M059J (cell line): ENCODE measurements at places on chromosomes 1 and 21.
A peak's percentile ranks its signal among the peaks of the same experiment; 100 is the strongest.

DNA sequence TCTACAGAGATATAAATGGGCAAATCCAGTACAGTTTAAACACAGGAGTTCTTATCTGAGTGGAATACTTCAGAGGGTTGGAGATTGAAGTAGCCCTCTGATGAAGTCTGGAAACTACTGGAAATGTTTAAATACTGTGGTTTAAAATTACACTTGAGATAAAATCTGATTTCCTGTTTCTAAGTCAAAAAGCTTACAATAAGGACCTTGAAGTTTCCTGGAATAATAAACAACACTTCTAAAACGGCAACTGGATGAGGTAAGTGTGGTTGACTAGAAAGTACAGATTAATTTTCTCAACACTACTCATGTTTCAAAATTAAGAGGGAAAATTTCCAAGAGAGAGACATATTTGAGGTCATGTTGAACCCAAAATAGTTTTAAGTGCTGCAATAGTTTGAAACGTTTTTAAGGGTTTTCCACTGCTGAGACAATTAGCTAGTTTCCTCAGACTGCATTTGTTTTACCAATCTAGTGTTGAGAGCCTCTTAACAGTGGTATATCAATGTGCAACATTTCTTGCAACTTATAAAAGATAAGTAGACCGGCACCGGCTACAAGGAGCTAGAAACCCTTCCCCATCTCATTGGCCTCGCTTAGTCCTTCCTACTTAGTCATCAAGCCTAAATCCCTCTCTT, 27.4 kb downstream of the KCNA3 start:
- DNase-seq = peak; percentile 83

- peak; percentile 45 for DNase-seq
Measured at GRCh38 chr1:155977690-155978324, 540 bp downstream of the ARHGEF2 start.

DNA sequence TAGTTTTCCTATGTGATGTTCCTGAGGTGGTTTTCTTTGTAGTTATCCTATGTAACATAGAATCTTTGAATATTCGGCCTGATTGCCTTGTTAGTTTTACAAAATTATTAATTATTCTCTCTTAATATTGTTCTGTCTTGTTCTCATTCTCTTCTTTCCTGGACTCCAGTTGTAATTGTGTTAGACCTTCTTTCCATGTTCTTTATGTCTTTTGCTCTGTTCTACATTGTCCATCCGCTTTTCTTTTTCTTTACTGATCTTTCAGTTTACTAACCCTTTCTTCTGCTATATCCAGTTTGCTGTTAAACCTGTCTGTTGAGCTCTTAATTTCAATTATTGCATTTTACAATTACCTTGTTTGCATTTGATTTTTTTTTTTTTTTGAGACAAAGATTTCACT, 89.3 kb downstream of the PEX14 start:
- DNase-seq = no peak

DNA sequence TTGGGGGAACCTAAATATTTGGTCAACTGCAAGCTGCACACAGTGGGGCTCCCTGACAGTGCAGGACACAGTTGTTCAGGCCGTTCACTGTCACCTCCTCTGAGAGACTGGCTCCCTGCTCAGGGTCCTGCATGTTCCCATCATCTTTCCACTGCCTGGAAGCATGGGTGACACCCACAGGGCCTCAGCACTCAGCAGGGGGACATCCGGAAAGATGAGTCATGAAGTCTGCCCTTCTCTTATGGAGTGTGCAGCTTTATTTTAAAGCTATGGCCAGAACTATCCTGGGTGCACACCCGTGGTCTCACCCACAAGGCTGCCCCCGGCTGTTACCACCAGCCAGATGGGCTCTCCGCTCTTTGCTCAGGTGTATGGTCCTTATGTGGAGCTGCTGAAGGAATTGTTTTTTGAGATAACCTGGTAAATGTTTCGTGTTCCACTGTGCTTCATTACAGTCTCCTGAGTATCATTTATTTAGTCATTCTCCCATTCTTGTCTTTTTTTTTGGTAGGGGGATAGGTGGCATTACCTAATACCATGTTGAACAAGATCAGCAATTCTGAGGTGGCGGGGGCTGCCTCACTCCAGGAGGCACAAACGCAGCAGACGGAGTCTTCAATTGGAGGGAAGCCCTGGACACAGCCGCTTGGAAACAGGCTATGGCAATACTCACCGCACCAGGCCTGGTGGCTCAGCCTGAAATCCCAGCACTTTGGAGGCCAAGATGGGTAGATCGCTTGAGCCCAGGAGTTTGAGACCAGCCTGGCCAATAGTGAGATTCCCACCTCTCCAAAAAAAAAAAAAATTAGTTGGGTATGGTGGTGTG, 14.3 kb downstream of the TRIM11 start:
- DNase-seq = peak; percentile 43

DNA sequence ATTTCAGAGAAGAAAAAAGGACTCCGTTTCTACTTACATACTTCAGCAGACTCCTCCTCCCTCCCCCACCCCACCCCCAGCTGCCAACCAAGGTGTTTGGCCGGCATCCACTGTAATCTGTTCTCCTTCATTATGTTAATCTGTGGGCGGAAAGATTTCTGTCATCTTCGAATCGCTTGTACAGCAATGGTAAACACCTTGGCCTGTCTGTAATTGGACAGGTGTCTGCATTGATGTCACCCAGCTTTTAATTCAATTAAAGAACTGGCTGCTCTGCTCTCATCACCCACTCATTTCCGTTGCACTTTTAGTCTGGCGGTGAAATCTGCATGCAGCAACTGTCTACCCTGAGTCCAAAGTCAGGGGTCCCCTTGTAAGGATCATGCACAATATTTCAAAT, 368.6 kb downstream of the USH2A start:
- DNase-seq = no peak

- no peak for DNase-seq
Measured at GRCh38 chr1:3940754-3941345, 40.8 kb upstream of the C1orf174 start.

GRCh38 chr1:113805639-113806038, 6.6 kb downstream of the RSBN1 start:
- DNase-seq = no peak

GRCh38 chr1:168134642-168135041, 2.1 kb downstream of the GPR161 start:
- no peak for DNase-seq

- DNase-seq = peak; percentile 95
Measured at GRCh38 chr1:153805042-153805745, 30.0 kb downstream of the SLC27A3 start.

GRCh38 chr1:153536012-153536670, 350 bp upstream of the S100A6 start:
- DNase-seq = peak; percentile 96

- no peak for DNase-seq
Measured at GRCh38 chr1:115479055-115479482, 141.0 kb upstream of the NGF start.

- DNase-seq = no peak
Measured at GRCh38 chr1:179066471-179066870, 15.4 kb upstream of the TOR3A start.

GRCh38 chr1:15260418-15261154, 13.6 kb downstream of the FHAD1 start:
- peak; percentile 86 for DNase-seq

DNA sequence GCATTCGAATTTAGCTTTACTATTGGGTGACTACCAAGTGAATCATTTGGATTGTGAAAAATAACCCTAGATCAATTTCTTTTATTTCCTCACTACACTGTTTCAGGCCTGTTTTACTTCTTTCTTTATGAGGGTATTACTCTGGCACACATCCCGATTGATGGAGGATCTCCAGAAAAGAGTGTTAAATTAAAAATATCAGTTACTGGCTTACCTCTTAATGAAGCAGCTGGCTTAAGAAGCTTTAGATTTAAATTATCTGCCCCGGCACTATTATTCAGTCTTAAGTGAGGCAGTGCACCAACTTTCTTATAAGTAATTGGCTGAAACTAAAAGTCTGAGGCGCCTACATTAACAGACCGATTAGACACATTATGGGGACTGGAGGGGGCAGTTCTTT, 1097.4 kb downstream of the TTLL7 start:
- no peak for DNase-seq

- DNase-seq = no peak
Measured at GRCh38 chr1:38791892-38792291, 67.7 kb downstream of the RRAGC start.

DNA sequence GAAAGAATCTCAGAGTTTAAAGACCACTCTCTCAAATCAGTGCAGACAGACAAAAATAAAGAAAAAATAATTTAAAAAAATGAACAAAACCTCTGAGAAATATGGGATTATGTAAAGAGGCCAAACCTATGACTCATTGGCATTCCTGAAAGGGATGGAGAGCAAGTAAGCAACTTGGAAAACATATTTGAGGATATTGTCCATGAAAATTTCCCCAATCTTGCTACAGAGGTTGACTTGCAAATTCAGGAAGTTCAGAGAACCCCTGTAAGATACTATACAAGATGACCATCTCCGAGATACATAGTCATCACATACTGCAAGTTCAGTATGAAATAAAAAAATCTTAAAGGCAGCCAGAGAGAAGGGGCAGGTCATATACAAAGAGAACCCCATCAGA, 43.7 kb upstream of the IVNS1ABP start:
- DNase-seq = peak; percentile 21

- no peak for DNase-seq
Measured at GRCh38 chr1:202642619-202643291, 67.5 kb downstream of the SYT2 start.

DNA sequence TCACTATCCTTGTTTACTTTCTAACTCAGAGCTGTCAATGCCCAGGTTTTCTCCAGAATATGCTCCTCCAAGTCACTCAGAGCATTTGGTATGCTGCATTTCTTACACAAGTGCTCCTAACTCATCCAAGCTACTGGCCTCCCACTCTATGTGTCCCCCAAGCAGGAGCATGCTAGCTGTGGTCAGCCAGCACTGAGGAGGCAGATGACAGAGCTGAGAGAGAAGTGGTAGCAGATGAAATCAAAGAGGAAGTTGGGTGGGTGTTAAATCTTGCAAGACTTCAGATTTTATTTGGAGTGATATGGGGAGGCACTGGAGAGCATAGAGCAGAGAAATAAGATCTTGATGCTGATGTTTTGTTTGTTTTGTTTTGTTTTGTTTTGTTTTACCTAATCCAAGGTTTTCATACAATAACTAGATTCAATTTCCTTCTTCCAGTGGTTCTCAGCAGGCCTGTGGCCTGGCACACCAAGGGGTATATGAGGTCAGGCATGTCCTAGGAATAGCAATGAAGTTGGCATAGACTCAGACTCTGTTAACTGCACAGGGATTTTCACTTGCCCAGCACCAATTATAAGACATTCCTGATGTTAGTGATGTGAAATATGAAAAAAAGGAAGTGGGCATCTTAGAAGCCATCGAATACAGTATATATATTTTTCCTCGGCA, 3.1 kb upstream of the PGBD5 start:
- DNase-seq = no peak

GRCh38 chr1:18110968-18111367, 3.4 kb downstream of the IGSF21 start:
- no peak for DNase-seq

GRCh38 chr1:79041666-79042065, 35.1 kb upstream of the ADGRL4 start:
- DNase-seq = peak; percentile 50

GRCh38 chr1:197320991-197321531, 53.0 kb downstream of the CRB1 start:
- peak; percentile 88 for DNase-seq

DNA sequence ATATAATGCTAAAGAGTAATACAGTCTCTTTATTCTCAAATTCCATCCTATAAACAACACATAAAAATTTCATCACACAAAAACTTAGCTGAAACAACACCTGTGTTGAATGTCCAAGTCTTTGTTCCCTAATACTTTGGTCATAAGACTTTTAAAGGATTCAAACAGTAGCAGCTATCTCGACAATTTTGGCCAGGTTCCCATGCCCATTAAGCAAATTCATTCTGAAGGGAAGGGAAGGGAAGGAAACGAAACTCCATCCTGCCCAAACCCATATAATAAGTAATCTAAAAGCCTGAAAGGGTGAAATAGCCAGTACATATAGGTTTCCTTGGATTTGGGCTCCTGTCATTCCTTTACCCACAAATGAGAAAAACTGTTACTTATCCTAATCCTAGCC, 7.5 kb downstream of the IVNS1ABP start:
- peak; percentile 16 for DNase-seq

GRCh38 chr1:147391114-147391513, 148.6 kb downstream of the CHD1L start:
- DNase-seq = no peak

- peak; percentile 35 for DNase-seq
Measured at GRCh38 chr21:27112186-27112585, 145.3 kb upstream of the ADAMTS5 start.

DNA sequence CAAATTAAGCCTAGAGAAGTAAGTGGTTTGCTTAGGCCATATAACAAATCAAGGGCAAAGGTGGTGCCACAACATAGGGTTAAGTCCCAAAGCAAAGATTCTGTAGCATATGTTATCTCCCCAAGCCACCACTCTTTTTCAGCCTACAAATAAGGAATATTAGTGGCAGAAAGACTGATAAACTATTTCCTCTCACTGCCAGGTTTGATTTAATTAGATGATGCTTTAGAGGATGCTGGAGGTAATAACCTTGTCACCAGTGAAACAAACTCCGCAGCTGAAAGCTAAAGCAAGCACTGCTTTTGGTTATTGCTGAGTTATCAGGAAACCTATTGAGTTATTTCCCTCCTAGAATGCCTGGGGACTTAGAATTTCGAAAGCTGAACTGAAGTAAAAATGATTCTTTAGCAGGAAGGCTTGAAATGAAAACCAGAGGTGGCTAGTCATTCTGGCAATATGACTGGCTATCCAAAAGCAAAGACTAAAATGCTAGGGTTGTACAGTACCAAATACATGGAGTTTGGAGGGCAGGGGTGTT, 145.2 kb downstream of the SYT2 start:
- no peak for DNase-seq

GRCh38 chr1:199279872-199280645, 641.2 kb downstream of the PTPRC start:
- DNase-seq = peak; percentile 76

GRCh38 chr1:109490029-109490933, 3.6 kb upstream of the CYB561D1 start:
- peak; percentile 65 for DNase-seq

- DNase-seq = peak; percentile 12
Measured at GRCh38 chr1:185861630-185862029, 127.4 kb downstream of the HMCN1 start.
